ENCODE measurements at places on chromosomes 13 and 19. TPM values are rescaled to one million over a fixed set of nuclear protein-coding genes. Genes with fewer than 3 reads are reported as not detected.
A peak's percentile ranks its signal among the peaks of the same experiment; 100 is the strongest.

DNA sequence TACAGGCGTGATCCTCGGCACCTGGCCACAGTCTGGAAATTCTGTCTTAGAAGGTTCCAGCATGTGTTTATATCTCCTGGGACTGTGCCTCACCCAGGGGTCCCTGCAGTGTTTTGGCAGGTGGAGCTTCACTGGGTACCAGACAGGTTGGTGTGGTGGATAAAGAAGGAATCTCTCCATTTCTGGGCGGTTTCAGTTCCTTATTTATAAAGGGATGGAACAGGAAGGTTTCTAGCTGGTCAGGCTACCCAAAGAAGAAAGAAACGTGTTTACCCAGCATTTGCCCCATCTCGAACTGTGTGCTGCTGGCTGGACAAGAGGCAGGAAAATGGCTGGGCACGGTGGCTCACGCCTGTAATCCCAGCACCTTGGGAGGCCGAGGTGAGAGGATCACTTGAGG lies 9.8 kb downstream of the PNPLA6 start:
- DNase-seq = no peak

Gene MZF1
- total RNA-seq = 43.3 TPM

DNA sequence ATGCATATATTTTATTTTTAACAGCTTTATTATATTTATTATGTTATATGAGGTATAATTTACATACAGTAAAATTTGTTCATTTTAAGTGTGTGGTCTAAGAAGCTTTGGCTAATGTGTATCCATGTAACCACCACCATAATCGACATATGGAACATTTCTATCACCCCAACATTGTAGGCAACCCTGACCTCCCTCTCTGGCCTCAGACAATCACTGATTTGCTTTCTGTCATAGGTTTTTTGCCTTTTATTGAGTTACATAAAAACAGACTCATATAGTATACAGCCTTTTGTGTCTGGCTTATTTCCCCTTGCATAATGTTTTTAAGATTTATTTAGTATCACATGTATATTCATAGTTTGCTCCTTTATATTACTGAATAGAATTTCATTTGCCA lies 90.7 kb upstream of the KL start:
- no peak for DNase-seq

DNA sequence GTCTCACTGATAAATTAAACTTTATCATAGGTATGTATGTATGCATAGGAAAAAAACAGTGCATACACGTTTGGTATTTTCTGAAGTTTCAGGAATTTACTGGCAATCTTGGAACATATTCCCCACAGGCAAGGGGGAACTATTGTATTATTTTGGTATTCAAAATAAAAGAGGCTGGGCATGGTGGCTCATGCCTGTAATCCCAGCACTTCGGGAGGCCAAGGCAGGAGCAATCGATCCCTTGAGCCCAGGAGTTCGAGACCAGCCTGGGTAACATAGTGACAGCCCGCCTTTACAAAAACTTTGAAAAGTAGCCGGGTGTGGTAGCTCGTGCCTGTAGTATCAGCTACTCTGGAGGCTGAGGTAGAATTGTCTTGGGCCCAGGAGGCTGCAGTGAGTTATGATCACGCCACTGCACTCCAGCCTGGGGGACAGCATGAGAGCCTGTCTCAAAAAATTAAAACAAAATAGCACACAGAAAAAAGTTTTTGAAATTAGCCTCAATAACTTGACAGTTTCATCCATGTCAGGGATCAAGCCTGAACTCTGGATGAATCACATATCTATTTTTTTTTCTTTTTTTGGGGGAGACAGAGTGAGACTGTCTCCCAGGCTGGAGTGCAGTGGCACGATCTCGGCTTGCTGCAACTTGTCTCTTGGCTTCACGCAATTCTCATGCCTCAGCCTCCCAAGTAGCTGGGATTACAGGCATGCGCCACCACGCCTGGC lies 29.1 kb upstream of the HOMER3 start:
- no peak for DNase-seq

- DNase-seq = no peak
Measured at GRCh38 chr13:48165063-48165462, 67.9 kb upstream of the ITM2B start.

DNA sequence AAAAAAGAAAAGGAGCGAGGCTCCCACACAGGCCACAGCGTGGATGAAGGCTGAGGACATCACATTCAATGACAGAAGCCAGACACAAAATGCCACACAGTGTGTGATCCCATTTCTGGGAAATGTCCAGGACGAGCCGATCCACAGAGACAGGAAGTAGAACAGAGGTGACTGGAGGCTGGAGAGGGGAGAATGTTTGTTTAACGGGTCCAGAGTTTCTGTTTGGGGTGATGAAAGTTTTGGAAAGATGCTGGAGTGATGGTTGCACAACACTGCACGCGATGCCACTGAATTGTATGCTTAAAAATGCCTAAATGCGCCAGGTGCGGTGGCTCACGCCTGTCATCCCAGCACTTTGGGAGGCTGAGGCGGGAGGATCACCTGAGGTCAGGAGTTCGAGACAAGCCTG lies 650 bp upstream of the FUT5 start:
- no peak for DNase-seq

DNA sequence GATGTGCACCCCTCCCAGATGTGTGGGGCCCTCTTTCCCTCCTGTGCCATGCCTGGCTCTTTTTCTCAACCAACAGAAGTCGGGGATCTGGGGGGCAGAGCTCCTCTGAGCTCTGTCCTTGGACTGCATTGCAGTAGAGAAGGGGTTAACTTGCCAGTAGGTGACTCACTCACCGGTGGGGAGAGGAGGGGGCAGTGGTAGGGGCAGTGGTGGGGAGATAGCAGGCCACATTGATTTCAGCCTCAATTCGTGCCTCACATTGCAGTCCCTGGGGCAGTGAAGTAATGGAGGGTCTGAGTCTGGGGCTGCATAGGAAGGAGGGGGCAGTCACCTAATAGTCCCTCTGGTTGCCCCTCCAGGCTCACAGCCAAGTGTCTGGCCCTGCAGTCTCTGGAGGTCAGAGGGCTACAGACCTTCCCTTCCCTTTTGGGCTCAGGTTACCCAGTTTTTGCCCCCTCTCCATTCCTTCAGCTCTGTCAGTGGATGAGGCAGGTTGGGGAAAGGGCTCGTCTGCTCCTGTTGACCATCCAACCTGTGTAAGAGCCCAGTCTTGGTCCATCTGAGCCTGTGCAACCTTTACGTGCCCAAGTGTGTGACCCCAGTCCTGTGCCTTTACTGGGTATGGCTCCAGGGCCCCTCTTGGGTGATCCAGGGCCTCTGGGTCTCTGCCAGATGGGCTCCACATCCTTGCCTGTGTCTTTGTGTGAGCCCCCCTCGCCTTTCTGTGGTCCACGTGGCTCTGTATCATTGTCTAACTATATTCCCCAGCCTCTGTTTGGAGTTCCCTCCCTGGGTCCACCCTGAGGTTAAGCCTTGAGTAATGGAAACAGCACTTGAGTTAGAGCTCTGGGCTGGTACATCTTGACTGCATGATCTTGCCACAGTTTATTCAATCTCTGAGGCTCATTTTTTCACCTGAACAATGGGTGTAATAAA lies 13.0 kb downstream of the CIC start:
- no peak for DNase-seq

Gene CYP2A6
- 0.61 TPM for total RNA-seq

DNA sequence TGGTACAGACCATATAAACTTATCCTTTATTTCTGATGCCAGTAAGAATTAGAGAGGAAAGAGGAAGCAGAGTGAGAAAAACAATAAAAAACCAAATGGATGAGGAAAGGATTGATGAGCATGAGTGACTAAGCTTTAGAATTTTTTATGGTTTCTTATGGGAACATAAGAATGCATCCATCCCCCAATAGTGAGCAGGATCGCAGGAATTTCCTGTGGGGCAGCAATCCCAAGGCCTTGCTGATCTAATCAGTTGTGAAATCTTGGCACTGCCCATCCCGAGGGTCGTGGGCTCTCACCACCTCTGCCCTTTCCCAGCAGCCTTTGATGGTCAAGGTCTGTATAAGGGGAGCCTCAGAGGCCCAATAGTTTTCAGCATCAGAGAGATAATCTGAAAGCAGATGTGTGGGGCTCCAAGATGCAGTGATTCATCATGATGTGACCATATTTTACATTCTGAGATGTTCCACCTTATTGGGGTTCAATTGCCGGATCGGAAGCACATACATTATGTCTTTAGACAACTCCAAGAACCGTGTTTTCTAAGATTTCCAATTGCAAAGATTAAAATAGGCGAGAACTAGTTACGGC lies 222.1 kb downstream of the DNAJC15 start:
- DNase-seq = no peak

Gene CEACAM6
- total RNA-seq = 249 TPM

Gene ZNF606
- total RNA-seq = 13.8 TPM

GRCh38 chr13:73416093-73416492 lies 357.3 kb downstream of the KLF5 start:
- no peak for DNase-seq

DNA sequence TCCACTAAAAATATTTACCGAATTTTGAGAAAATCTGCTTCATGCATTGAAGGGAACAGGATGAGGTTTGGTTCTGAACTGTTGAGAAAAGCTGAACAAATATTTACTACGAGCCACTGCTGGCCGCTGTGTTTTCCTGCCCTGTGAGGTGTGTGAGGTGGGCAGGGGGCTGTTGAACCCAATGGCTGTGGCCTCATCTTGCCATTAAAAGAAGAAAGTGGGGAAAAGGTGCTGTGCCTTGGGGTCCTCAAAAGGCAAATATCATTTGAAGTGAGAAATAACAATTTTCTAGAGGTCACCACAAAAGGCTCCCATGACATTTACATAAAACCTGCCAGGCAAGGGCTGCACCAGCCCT lies 44.7 kb downstream of the KLF2 start:
- no peak for DNase-seq

DNA sequence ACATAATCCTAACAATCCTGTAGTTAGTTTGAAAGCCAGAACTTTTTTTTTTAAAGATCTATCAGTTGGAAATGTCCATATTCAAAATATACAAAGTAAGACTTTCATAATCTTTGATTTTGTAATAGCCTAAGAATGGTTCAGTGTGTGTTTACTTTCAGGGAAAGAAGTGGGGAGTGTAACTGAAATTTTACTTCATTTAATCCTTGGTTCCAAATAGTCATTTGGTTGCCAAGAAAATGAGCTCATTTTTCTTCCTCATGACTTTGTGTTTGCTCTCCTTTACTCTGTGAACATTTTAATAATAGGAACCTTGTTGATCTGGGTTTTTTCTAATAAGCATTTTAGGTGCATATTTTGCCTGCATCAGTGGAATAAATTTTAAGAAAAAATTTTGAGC lies 278.8 kb downstream of the SLITRK6 start:
- no peak for DNase-seq

- no peak for DNase-seq
Measured at GRCh38 chr19:8238251-8238650, 29.1 kb downstream of the CERS4 start.

DNA sequence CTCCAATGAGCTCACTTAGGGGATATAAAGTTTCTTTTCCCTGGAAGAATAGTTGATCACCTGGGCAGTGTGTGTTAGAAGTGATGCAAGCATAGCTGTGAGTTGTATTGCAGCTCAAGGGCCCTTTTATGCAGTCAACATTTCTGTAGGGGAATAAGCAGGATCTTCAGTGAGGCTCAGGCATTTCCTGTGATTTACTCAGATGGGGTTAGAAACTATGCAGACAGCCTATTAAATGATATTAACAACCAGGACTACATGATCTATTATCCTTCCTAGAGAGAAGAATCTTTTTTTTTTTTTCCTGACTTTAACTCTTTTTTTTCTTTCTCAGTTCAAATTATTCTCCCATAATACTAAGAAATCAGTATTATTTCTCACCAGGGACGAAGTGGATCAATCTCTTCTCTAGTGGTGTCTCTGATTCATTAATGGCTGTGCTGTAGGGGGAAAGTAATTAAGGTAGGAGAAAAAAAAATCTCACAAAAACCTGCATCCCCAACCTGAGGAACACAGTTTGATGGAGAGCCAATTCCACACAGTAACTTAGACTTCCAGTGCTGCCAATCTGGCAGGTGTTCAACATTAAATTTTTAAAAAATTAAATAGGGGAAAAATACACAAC lies 126.4 kb upstream of the SLC10A2 start:
- no peak for DNase-seq

Gene GAPDHS
- total RNA-seq = not detected

Gene ZNF649
- total RNA-seq = 9.0 TPM

- no peak for DNase-seq
Measured at GRCh38 chr19:6340493-6341201, 7.2 kb upstream of the ACER1 start.

Gene PROZ
- total RNA-seq = not detected

DNA sequence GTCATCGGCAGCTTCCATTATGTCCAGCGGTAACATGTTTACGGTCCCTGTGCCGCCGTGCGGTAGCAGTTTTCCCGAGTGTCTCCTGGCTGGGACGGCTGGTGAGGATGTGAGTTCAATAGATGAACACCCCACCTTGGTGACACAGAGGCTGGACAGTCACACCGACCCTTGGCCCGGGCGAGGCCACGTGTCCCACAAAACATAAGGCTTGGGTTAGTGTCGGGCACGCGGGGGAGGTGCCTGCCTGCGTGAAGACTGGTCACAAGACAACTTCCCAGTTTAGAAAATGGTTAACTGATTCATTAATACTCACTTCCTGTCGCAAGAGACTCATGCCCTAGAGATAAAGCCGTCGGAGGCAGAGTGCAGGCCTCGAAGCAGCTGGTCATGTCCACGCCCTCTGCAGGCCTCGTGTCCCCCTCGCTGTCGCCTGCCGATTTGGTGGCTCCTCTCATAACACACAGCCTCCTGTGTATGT lies 17.2 kb downstream of the RASA3 start:
- DNase-seq = peak; percentile 80

- DNase-seq = no peak
Measured at GRCh38 chr19:51253088-51253806, 2.4 kb downstream of the SIGLECL1 start.

DNA sequence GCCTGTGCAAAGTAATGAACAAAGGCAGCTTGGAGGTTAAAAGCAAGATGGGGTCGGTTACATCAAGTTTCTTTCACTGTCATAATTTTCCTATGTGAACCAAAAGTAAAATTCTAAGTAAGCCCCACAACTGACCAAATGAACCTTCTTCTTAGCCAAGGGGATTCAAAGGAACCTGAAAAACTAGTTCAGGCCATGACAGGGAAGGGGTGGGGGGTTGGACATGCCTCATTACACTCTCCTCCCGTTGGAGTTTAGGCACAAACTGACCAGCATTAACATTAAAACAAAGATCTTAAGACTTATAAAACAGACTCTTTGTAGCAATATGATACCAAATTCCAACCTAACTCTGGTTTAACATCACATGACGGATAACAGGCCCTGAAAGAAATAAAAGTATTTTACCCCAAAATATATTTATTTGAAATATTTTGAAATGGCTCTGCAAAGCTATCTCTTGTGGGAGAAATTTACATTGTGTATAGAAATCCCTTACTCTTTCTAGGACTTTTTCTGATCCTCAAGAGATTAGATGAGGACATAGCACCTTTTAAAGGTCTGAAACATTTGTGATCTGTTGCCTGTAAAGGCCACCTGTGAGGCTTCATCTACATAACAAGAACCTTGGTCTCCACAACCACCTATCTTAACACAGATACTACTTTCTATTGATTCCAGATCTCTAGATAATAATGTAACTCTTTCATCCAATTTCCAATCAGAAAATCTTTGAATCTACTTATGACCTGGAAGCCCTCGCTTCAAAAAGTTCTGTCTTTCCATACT lies 1829.0 kb upstream of the MIR17HG start:
- DNase-seq = no peak

All from mucosa of descending colon (tissue), 3 donors.